ENCODE measurements at places on chromosomes 3 and 15.
A peak's percentile ranks its signal among the peaks of the same experiment; 100 is the strongest.

DNA sequence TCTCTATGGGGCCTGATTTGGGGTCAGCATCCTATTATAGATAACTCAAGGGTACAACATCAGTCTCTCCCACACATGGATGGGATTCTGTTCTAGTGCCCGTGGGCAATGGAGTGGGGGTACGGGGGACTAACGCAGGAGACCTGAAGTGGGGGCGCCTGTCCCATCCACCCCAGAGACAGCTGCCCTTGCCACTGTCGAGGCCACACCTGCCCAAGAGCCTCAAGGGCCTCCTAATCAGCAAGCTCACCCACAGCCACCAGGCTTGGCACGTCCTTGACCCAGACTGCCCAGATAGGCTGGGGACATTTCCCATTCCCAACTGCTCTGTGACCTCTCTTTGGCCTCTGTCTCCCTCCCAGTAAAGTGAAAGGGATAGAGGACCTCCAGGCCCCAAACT is 8.5 kb upstream of the ISLR2 start:
- DNase-seq = no peak

DNA sequence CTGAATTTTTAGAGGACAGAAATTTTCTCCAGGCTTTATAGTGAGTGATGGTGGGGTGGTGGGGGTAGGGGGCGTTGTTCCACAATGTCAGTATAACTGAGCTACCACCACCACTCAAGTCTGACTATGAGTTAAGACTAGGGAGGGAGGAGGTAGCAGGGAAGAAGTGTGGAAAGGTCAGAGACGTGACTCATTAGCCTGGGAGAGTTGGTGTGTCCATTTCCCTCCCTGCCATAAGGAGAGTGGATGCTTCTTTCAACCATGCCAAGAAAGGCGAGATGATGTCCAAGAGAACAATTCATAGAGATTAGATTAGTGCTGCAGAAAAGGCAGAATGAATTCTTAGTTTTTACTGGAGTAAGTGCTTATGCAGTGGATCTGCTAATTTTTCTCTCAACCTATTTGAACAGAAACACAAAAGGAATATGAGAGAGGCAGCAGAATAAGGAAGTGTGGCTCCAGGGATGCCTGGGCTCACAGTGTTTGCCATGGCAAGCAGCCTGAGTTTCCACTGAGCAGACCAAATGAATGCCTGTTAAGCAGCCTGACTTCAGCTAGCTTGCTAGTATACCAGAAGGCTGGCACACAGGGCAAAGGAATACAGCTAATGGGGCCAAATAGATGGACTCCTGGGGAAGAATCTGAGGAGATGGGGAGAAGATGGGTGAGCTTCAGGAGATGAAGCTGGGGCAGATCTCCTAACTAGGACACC is 708.9 kb downstream of the NTRK3 start:
- no peak for DNase-seq

DNA sequence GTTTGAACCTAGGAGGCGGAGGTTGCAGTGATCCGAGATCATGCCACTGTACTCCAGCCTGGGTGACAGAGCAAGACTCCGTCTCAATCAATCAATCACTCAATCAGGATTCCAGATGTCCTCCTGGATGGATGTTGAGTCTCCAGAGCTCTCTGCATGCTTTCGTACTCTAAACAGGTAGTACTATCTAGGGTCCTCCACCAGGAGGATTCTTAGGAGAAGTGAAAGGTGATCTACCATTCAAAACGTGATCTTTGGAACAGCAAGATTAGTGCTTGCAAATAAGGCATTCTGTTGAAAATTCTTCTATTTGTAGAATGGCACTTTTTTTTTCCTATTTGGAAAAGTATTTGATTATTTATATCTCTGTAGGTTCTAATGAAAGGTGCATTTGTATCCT is 34.3 kb downstream of the CNOT10 start:
- no peak for DNase-seq

- DNase-seq = no peak
These were observed 38.8 kb downstream of the BHLHE40 start for GRCh38 chr3:5017925-5018531.

DNA sequence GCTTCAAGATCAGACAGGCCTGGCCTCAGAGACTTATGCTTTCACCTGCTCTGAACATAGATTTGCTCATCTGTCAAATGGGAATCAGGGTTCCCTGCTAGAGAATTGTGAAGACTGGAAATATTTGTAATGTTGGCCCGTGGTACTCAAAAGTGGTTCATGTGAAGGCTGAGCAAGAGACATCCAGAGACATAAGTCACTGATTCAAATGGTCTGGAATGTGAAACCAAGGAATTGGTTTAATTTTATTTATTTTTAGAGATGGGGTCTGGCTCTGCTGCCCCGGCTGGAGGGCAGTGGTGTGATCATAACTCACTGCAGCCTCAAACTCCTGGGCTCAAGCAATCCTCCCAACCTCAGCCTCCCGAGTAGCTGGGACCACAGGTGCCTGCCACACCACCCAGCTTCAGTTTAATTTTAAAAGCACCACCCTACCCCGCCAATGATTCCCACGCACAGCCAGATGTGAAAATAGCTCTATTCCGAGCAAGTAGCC is 60.1 kb downstream of the DAPK2 start:
- no peak for DNase-seq

- DNase-seq = no peak
These were observed 293.7 kb downstream of the ARPP21 start for GRCh38 chr3:35932995-35933394.

DNA sequence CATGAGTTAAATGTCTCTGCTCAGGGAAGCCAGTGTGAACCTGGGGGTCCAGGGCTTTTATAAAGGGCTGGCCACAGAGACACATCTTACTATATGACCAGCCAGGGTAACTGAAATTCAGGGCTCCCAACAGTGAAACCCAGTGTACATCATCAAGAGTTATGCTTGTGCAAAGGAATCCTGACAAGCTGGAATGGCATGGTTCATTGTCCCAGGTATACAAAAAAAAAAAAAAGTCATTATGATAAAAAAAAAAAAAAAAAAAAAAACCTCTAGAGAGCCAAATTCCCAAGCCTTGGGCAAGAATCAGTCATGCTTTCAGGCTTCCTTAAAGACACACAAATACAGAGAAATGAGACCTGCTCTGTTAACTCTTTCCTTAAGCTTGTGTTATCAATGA is 452.0 kb downstream of the GABRG3 start:
- no peak for DNase-seq

- DNase-seq = no peak
These were observed 27.0 kb upstream of the KCTD6 start for GRCh38 chr3:58464866-58465265.

DNA sequence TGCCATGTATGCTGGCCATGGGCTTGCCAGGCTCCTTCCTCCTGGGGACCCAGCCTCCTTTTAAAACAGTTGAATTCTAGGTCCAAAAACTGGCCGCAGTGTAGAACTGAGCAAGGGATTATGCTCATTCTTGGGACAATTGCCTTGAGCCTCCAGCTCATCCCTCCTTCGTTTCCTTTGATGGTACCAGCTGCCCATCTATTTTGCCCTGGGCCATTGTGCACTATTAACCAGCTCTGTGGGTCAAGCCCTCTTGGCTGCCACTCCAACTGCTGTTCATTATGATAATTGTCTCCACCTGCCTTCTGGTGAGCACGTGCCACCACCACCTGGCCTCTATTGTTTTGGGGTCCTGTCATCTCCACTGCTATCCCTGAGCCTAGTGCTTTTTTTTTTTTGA is 75.8 kb upstream of the SYN2 start:
- DNase-seq = no peak

GRCh38 chr3:107487490-107487889 is 35.3 kb upstream of the BBX start:
- no peak for DNase-seq

DNA sequence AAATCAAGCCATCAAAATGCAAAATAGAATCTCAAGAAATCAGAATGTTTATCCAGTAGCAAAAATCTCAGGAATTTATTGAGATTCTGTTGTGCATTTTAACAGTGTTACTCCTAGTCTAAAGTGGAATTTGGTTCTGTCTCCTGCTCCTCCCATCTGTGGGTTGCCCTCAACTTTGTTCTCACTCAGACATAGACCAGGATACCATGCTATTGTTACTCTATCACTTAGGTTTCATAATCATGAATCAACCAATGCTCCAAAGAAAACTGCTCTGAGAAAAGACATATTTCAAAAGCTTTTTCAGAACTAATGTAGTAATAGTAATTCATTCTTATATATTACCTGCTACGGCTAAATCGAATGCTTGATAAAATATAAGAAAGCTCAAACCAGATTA is 274.7 kb downstream of the RBMS3 start:
- no peak for DNase-seq

DNA sequence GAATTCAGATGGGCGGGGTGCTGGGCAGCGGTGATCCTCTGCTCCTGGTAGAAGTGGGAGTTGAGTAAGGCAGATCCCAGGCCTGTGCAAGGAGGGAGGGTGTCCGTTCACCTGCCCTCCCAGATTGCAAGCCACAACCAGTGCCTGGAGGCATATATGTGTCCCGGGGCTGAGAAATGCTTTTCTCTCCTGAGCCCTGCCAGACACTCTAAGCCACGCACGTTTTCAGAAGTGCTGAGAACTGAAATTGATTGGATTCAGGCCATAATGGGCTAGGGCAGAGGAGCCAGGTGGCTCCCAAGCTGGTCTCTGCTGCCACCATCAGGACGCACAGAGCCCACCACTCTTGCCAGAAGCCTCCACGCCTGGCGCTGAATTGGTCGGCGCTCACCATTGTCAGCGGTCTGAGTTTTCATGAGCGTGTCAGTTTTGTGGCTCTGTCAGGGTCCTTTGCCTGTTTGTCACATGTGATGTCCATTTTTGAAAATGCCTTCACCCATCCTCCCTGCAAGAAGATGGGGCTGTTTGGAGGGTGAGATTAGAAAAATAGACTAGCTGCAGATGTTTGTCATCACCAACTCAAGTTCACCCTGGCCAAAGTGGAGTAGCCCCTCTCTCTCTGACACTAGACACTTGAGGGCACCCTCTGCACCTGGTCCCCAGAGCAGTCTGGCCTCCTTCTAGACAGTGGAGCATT is 15.4 kb upstream of the BFSP2 start:
- DNase-seq = peak; percentile 25

- DNase-seq = no peak
These were observed 504.6 kb downstream of the EPHA3 start for GRCh38 chr3:89612027-89612426.

DNA sequence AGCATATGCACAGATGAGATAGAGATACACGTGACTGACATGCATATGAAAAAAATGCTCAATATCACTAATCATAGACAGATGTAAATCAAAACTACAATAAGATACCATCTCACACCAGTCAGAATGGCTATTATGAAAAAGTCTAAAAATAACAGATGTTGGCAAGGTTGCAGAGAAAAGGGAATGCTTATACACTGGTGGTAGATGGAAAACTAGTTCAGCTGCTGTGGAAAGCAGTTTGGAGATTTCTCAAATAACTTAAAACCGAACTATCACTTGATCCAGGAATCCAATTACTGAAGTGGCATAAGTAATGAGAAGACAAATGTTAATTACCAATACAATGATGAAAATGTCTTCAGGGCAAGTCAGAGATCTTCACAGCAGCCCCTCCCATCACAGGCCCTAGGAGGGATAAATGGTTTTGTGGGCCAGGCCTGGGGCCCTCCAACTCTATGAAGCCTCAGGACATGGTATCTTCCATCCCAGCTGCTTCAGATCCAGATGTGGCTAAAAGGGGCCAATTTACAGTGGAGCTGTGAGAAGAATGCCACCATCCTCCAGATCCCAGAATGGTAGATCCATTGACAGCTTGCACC is 71.4 kb upstream of the PLSCR4 start:
- no peak for DNase-seq

DNA sequence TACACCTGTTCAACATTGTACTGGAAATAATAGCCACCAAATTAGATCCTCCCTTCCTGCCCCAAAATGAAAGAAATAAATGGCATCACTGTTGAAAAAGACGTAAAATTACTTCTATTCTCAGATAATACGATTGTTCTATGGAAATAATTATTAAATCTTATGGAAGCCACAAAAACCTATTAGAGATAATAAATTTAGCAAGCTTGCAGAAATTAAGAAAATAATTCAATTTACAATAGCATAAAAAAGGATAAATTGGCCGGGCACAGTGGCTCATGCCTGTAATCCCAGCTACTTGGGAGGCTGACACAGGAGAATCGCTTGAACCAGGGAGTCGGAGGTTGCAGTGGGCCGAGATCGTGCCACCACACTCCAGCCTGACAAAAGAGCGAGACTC is 57.8 kb downstream of the PPCDC start:
- no peak for DNase-seq

All from iPS DF 19.7 (cell line).